ENCODE measurements at places on chromosomes 16 and 17.
A peak's percentile ranks its signal among the peaks of the same experiment; 100 is the strongest.

DNA sequence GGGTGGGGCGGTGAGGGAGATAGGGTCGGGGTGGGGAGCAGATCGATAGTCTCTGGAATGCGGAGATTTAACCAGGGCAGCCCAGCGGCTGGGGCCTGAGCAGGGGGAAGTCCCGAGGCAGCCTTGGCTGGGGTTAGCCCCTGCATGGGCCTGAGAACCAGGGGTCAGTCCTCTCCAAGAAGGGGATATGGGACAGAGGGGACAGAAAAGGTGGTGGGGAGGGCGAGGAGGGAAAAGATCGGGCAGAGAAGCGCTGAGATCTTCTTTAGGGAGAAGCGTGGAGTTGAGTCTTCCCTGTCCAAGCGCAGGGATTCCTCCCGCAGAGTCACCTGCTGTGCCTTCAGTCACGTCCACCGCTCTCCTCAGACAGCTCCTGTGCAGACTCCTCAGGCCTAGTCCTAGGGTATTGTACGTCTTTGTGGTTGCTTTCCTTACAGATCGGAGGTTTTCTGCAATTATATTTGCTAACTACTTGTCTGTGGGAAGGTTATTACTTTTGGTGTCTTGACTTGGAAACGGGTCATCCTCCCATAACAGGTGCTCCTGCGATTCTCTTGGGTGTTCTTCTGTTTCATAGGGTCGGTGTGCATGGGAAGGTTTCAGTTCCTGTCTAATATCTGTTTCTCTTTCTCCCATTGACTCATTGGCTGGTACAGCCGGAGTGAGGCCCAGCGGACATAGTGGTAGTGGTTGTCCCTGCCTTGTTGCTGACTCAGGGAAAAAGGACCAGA is 952 bp downstream of the CD300A start:
- no peak for DNase-seq

DNA sequence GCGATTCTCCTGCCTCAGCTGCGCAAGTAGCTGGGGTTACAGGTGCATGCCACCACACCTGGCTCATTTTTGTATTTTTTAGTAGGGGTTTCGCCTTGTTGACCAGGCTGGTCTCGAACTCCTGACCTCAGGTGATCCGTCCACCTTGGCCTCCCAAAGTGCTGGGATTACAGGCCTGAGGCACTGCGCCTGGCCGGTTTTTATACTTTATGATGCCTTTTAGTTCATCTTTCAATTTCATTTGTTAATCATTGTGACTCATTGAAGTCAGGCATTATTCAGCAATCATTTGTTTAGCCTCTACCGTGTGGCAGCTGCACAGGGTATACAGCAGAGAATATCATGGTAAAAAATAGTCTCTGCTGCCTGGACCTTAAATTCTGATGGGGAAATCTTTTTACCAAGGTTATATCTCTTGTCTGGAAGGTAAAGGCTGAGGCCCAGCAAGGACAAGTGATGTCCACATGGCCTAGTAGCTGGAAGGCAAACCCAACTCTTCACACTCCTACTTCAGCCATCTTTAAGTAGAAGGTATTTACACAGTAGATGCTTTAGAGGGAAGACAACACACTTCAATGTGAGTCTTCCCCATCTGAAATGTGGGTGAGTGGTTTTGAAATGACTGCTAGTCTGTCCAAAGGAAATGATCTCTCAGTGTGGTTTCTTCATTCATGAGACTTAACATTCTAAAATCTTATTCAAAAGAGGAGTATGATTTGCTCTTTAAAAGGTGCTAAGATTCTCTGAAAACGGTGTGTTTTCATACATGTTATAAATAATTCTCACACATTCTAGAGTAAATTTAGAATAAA is 2.4 kb downstream of the PRPSAP2 start:
- no peak for DNase-seq

DNA sequence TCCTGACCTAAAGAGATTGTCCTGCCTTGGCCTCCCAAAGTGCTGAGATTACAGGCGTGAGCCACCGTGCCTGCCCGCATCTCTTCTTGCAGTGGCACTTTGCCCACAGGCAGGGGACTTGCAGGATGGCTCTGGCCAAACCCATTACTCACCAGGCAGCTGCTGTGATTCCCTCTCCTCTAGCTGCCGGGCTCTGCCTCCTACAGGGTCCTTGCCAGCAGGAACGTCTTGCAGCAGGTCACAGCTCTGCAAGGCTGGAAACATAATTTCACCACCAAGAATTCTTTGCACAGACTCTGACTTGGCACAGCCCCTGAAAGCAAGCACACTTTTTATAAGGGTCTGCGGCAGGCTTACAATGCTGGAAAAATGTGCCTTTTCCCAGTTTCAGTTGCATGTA is 20.3 kb downstream of the COX4I1 start:
- DNase-seq, result no peak

DNA sequence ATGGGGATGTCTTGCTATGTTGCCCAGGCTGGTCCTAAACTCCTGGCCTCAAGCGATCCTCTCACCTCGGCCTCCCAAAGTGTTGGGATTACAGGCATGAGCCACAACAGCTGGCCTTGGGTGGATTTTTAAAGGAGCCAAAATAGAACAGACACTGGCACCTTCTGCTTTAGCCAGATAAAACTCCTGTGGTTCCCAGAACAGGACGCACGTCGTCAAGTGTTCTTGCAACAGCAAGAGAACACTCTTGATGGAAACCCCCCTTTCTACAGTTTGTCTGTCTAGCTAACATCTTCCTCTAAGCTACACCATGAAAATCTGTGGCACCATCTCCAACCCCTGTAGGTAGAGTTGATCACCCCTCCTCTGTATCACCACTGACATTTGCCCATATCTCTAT is 122.6 kb downstream of the NPIPB5 start:
- DNase-seq, result no peak

- DNase-seq, result no peak
Measured at GRCh38 chr16:11576427-11577289, 10.1 kb downstream of the LITAF start.

DNA sequence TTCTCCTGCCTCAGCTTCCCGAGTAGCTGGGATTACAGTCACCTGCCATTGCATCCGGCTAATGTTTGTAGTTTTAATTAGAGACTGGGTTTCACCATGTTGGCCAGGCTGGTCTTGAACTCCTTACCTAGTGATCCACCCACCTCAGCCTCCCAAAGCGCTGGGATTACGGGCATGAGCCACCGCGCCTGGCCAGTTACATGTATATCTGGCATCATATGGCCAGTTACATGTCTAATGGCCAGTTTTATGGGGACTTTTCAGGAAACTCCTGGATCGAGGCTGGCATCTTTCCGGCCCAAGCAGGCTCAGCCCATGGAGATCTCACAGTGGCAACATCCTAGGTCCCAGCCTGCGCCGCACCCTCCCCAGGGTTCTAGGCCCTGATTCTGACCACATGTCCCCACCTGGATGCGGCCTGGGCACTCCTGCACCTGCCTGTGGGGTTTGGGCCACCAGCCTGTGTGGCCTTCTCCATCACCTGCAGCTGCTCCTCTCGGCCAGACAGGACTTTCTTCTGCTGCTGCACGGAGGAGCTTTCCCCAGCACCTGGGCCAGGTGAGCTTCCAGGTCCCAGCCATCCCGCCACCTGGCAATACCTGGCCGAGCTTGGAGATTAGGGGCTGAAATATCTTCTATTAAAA is 1.3 kb upstream of the CIAO3 start:
- no peak for DNase-seq

GRCh38 chr17:70080541-70081347 is 5.7 kb downstream of the KCNJ16 start:
- DNase-seq, result peak; percentile 6

- peak; percentile 94 for DNase-seq
Measured at GRCh38 chr16:75319513-75320411, 68.3 kb upstream of the BCAR1 start.

DNA sequence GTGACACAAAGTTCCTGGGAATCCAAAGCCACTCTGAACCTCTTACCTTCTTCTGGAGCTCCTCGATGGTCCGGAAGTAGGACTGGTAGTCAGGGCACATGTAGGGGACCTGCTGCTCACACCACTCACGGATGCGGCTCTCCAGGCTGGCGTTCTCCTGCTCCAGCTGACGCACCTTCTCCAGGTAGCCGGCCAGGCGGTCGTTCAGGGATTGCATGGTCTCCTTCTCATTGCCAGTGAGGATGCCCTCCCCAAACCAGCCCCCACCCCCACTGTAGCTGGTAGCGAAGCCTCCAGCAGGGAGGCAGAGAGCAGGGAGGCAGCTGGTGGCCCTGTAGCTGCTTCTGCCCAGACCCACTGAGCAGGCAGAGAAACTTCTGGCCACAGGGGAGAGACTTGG is 370 bp downstream of the KRT35 start:
- DNase-seq, result no peak

DNA sequence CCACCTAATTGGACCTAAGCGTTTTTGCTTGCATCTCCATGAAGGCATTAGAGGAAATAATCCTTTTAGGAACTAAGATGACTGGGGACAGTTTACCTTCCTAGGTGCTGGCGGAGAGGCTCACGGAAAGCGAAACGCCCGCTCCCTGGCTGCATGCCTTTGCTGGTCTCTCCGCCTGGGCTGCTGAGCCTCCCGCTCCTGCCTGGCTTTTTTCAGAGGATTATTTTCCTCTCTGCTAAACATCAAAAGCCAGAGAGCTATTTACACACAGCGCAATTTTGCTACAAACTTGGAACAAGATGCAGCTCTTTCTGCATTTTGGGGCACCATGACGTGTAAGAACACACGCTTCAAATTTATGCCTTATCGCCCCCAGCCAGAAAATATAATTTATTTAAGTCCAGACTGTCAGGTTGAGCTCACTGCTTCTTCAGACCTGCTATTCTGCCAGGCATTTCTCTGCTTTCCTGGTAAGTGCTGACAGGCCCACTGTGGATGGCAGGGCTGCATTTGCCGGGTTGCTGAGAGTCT is 124.4 kb downstream of the SPACA3 start:
- no peak for DNase-seq

- DNase-seq, result peak; percentile 17
Measured at GRCh38 chr16:9092978-9093344, 1.5 kb downstream of the HAPSTR1 start.

DNA sequence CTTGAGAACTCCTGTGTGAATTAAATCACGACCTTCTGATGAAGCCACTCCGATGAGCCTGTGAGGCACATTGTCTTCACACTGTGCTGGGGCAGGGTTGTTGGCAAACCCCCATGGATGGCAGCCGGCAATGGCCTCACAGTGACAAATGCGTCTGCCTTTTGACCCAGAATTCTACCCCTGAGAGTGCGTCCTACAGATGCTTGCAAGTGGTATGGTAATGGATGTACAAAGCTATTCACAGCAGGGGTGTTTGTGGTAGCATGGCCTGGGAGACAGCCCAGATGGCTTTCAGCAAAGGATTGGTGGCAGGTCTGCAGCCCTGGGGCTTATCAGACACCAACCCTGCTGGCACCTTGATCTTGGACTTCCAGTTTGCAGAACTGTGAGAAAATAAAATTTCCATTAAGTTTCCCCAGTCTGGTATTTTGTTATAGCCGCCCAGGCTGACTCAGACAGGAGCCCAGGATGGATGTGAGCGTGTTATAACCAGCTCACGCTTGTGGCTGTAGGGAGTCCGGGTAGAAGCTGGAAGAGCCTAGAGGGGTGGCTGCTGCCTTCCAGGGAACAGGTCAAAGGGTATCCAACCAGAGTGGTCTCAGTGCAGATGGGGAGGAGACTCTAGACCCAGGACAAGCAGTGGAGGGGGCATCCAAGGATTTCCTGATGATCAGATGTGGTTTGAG is 10.1 kb downstream of the AFMID start:
- DNase-seq, result no peak

GRCh38 chr17:5804251-5804650 is 219.9 kb upstream of the NLRP1 start:
- DNase-seq, result no peak
